Activated CD8-positive, alpha-beta memory T cell treated with anti-CD3 and anti-CD28 coated beads for 4 hours (primary cell): ENCODE measurements at places on chromosomes 3 and 15.

- no peak for DNase-seq
Observed at GRCh38 chr3:187507905-187508304, 139.7 kb downstream of the RTP4 start.

DNA sequence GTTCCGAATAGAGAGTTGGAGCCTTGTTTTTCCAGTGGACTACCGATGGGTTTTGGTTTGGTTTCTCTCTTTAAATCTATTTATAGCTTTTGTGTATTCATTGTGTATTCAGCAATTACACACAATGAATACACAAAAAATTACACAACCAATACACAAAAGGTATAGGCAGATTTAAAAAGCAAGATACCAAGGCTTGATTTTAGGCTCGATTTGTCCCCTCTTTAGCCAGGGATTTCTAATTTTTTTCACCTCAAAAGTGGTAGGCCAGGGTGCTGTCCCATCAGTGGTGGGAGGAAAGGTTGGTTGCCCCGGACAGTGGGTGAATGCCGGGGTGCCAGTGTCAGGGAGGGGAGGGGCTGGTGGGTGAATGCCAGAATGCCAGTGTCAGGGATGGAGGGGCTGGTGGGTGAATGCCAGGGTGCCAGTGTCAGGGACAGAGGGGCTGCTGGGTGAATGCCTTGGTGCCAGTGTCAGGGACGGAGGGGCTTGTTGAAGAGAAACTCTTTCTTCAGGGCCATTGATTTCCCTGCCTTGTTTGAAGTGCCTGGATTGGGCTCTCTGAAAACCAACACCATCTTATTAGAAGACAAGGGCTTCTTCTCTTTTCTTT is 186.2 kb downstream of the GOLGA6L6 start:
- no peak for DNase-seq

DNA sequence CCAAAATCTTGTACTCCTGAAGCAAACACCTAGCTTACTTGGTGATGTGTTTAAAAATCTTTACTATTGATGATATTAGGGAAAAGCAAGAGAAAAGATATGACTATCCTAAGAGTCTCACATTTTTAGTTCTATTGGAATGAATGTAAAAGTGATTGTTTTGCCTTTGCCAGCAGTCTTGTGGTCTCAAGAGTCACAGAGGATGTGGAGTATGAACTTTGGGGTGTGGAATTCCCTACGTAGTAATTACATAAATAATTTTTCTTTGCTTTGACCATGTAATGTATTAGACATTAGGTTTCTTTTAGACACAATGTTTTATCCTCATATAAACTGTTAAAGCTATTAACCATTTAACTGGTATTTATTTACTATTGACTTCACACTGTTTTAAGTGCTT is 387.6 kb downstream of the NAALADL2 start:
- DNase-seq = no peak

- no peak for DNase-seq
Observed at GRCh38 chr3:194194757-194195085, 58.8 kb downstream of the HES1 start.

GRCh38 chr15:52256930-52257733 is 38.5 kb downstream of the MYO5C start:
- DNase-seq = no peak

GRCh38 chr3:20700714-20701113 is 514.7 kb upstream of the SGO1 start:
- no peak for DNase-seq

DNA sequence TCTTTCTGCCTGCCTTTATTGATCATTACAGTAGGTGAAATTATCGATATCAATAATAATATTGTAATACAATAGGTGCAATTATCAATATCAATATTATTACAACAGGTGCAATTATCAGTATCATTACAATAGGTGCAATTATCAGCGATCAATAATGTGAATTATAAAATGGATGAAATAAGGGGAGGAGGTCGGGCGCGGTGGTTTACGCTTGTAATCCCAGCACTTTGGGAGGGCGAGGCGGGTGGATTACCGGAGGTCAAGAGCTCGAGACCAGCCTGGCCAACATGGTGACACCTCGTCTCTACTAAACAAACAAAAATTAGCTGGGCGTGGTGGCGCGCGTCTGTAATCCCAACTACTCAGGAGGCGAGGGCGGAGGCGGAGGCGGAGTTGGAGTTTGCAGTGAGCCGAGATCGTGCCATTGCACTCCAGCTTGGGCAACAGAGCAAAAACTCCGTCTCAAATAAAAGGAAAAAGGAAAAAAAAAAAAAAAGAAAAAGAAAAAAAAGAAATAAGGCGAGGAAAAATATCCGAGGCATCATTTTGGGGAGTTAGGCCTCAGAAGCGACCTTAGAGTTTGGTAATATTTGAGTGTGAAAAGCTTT is 611 bp upstream of the BNIP2 start:
- peak; percentile 1 for DNase-seq
